ENCODE measurements at places on chromosomes 13 and 19.
A peak's percentile ranks its signal among the peaks of the same experiment; 100 is the strongest.

- no peak for DNase-seq
These were observed 252.6 kb upstream of the TSHZ3 start for GRCh38 chr19:31601855-31602254.

- DNase-seq, result no peak
These were observed 14.2 kb downstream of the ZNF699 start for GRCh38 chr19:9295411-9295849.

- peak; percentile 62 for DNase-seq
These were observed 4.2 kb downstream of the KCTD4 start for GRCh38 chr13:45196622-45197021.

- DNase-seq, result peak; percentile 34
These were observed at the start of gene PPP1R12C for GRCh38 chr19:55116859-55117662. Gene PPP1R12C (minus strand): TSS chr19:55117637. CDS start chr19:55117543, 94 bp downstream.

GRCh38 chr19:6458695-6459261, 814 bp downstream of the SLC25A23 start:
- DNase-seq, result no peak

GRCh38 chr13:85521657-85522056, 277.6 kb downstream of the SLITRK6 start:
- no peak for DNase-seq

- no peak for DNase-seq
These were observed 55.7 kb upstream of the PTPRS start for GRCh38 chr19:5396096-5396939.

DNA sequence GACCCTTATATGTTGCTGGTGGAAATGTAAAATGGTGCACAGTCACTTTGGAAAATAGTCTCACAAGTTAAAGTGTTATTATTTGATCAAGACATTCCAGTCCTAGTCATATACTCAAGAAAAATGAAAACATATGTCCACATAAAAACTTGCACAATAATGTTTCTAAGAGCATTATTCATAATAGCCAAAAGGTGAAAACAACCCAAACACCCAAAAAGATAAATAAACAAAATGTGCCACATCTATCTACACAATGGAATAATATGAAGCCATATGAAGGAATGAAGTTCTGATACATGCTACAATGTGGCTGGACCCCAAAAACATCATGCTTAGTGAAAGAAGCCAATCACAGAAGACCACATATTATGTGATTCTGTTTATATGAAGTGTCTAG, 14.4 kb upstream of the AKAP8 start:
- no peak for DNase-seq

DNA sequence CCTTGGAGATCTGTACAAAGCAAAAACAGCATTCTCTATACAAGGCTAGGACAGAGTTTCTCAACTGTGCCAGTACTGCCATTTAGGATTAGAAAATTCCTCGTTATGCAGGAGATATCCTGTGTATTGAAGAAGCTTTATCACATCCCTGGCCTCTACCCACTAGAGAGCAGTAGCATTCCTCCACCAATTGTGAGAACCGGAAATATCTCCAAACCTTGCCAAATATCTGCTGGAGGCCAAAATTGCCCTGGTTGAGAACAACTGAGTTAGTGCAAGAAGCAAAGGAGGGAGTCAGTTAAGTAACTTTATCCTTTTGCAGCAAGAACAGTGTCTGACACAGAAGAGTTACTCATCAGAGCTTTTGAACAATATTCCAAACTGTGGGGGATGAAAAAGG, 16.2 kb upstream of the FREM2 start:
- no peak for DNase-seq

DNA sequence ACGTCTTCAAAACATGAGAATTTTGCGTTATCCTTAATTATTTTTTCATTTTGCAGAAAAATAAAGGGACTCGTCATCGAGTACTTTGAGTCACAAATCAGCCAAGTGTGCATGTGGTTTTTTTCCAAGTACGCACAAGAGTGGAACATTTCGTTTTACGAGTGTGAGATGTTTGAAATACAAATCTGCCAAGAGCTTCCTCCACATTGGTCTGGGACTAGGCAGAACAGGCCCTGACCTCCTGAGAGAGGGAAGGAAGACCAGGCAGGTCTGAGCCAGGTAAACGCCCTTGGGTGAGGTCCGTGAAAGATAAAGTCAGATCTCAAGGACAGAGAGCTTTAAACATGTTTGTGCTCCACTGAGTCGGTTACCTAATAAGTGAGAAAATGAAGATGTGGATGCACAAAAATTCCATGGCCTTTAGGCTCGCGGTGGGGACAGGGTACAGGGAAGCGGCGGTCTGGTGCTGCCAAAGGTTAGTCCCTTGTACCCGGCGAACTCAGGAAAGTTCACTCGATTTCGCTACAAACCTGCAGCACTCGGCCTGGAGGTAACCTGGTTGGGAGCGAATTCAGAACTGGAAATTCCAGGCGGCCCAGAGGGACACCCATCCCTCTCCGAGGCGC, 473 bp upstream of the ITM2B start:
- no peak for DNase-seq

- DNase-seq, result no peak
These were observed 3.0 kb downstream of the ZNF490 start for GRCh38 chr19:12607631-12608030.

DNA sequence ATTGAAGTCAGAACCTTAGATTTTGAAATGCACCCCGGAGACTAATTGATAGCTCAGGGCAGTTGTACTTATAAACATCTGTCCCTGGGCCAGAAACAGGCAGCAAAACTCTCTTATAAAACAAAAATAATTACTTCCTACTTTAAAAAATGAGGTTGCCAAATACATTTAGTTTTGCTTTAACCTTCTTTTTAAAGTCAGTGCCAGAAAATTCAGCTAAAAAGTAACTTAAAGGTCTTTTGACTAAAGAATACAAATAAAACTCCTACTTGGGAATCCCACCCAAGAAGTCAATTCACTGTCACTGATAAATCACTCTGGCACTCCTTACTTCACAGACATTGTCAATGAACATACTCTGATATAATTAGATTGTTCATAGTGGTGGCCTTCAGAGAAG, 60.7 kb downstream of the DOCK9 start:
- DNase-seq, result no peak

DNA sequence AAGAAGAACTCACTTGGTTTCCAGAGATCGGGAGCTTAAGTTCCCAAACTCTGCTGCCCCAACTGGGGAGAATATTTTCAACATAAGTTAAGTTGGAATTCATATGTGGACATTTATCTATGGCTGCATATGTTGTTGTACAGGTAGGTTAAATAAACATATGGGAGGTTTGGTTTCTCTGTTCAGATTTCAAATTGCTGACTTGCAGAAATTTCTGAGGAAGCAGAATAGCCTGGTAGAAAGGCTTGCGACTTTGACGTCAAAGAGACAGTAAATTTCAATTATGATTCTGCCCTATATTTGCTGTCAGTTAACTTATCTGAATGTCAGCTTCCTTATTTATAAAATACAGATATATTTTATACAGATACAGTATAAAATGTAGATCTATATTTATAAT, 40.0 kb upstream of the TPP2 start:
- no peak for DNase-seq

GRCh38 chr19:18435178-18435841, 2.6 kb downstream of the ISYNA1 start:
- no peak for DNase-seq

- DNase-seq, result no peak
These were observed at the start of gene LYPD4 for GRCh38 chr19:41844601-41845000. Gene LYPD4 (minus strand): TSS chr19:41844683. CDS start chr19:41839285, 5,398 bp downstream.

GRCh38 chr19:51531349-51532315, at the start of gene SIGLEC6:
Gene SIGLEC6 (minus strand): TSS chr19:51531670. CDS start chr19:51531648, 22 bp downstream.
- no peak for DNase-seq

- DNase-seq, result peak; percentile 31
These were observed 233.9 kb downstream of the ABCC4 start for GRCh38 chr13:95067303-95067702.

DNA sequence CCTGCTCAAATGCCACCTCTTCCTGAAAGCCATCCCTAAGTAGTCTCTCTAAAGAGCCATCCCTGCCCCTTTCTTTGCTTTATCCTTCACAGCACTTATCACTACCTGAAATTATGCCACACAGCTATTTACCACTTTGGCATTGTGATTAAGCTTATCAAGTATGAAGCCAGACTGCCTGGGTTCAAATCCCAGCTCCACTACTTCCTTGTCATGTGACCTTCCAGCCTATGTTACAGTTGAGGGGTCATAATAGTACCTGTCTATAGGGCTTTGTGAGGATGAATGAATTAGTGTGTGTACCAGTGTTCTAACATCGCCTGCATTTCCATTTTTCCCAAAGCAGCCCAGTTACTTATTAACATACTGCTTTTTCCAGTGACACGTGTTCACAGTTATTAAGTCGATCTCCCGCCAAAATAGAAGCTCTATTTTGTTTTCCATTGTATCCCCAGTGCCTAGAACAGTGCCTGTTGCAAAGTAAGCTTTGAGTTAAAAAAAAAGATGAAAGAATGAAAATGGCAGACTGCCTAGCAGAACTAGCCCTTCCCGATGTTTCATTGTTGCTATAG, 32.8 kb downstream of the ZSWIM9 start:
- DNase-seq, result no peak

DNA sequence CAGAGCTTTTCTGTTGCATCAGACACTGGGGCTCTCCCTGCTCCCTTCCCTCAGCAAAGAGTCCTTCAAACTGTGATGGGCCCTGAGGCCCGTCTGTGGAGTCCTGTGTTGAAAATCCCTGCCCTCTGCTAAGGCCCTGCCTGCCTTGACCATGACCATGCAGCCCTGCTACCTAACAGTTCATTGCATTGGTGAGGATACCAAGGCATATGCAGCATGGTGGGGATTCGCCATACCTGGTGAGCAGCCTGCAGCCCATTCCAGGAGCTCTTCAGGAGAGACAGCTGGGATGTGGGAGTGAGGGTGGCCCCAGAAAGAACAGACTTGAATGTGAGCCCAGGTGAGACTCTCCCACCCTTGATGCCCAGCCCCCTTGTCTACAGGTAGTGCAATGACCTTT, 70.6 kb upstream of the GSX1 start:
- DNase-seq, result no peak

DNA sequence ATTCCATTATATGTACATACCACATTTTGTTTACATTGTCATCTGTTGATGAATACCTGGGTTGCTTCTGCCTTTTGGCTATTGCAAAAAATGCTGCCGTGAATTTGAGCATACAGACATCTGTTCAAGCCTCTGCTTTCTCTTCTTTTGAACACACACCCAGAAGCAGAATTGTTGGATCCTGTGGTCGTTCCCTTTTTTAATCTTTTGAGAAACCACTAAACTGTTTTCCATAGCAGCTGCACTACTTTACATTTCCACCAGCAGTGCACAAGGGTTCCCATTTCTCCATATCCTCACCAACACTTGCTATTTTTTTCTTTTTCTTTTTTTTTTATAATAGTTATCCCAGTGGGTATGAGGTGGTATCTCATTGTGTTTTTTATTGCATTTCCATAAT, 123.5 kb downstream of the TEX29 start:
- no peak for DNase-seq

DNA sequence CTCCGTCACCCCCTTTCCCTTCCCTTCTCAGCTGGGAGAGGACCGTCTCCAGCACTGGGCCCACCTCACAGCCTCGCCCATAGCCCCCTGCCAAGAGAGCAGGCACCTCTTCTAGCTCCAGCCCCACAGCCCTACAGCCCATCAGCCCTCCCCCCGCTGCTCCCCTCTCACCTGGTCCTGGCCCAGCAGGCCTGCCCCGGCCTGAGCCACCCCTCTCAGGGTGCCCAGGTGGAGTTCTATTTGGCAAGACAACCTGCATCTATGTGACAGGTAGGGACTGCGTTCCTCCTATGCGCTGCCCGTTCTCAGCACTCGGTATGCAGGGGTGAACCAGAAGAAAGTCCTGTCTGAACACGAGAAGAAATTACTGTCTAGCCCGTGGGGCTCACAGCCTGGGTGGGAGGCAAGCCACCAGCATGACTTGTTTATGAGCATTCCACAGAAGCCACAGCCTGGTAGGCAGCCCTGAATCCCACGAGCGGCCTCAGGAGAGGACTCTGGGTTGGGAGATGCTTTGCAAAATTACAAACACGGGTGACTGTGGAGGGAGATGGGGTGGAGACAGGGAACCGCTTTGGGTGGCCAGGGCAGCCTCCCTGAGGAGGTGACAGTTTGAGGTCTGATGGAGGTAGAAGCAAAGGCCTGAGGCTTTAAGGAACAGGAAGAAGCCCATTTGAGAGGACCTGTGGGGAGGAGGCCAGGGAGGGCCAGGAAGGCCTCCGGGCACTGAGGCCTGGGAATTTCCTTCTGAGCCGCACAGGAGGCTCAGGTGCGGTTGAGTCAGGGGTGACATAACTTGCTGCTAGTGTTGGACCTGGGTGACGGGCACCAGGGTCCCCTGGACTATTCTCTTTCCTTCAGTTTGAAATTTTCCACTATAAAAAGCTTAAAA, 1.2 kb upstream of the PLEKHF1 start:
- peak; percentile 31 for DNase-seq

DNA sequence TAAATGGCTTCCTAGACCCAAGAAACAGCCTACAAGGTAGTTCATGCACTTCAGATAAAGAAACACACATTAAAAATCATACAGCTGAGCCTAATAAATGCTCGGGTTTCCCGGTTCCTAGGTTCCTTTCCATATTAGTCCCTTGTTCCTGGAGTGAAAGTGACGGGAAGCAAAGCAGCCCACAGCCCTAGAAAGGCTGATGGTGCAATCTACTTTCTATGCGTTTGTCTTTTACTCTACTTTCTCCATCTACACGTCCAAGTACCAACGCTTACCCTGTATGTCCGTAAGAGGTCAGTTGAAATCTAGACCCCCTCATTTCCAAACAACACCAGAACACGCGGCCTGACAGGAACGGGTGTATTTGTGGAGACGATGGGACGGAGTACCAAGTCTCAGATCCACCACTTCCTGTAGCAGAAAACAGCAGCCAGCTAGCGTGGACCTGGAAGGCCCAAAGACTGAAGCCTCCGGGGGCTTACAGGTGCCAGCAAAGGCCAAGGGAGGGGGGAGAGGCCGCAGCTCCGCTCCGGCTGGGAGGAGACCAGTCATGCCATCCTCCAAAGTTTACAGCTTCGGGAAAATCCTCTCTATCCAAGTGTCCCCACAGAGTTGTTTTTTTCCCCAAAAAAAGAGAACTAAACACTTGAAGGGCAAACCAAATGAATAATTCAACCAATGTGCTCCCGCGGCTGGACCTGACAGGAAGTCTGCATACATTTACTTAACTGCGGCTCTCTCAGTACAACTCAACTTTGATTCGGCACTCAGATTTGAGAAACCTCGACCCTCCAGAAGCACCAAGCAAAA, 34.1 kb downstream of the STK24 start:
- DNase-seq, result no peak

- no peak for DNase-seq
These were observed 9.4 kb upstream of the AKT2 start for GRCh38 chr19:40294560-40294959.

DNA sequence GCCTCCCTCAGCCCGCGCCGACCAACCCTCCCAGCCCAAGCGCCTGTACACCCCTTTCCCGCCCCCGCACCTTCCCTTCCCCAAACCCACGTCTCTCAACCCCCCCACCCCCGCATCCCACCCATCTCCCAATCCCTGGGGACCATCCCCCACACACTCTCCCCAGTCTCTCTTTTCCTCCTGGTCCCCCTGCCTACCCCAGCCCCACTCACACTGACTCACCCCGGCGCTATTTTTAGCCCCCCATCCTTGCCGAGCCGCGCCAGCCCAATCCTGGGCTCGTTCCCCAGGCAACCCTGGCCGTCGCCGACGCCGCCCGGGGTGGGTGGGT, 11.7 kb downstream of the CIC start:
- peak; percentile 81 for DNase-seq
